ENCODE measurements at places on chromosomes 7 and 10.

- DNase-seq = no peak
These were observed 264.3 kb downstream of the SEMA3A start for GRCh38 chr7:83930262-83930661.

- no peak for DNase-seq
These were observed 37.9 kb upstream of the AKR1C2 start for GRCh38 chr10:5041471-5042023.

- no peak for DNase-seq
These were observed 58.7 kb downstream of the CLEC2L start for GRCh38 chr7:139582130-139582650.

DNA sequence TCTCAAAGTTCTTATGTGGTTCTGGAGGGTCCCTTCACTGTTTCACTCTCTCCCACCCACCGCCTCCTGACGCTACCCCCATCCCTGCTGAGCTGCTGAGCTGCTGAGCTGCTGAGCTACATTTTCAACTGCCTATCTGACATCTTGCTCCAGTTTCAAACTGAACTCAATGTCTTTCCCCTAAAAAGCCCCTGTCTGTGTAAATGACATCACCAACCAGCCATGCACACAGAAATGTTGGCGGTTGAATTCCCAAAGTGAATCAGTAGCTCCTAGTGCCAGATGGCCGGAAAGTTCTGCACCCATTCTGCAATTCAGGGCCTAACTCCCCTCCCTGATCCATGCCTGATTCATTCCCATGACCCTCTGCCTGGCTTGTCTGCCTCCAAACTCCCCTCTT is 71.2 kb downstream of the WNT2 start:
- no peak for DNase-seq
